ENCODE measurements at places on chromosomes 1 and 21. TPM values are rescaled to one million over a fixed set of nuclear protein-coding genes. Genes with fewer than 3 reads are reported as not detected.

DNA sequence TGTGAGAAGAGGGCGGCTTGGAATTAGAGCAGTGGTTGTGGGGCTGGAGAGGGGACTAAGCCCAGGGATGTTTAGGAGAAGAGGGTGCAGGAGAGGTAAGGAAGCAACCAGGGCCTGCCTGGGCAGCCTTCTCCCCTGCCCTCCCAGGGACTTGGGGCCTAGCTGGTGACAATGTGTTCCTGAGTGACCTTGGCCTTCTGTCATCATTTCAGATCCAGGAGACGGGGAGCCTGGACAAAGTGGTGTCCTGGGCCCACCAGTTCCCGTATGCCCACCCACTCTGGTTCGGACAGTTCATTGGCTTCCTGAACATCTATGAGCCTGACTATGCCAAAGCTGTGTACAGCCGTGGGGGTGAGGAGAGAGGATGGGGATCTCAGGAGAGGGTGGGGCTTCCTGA lies 11.8 kb downstream of the CYP4B1 start:
- DNase-seq, result no peak

- DNase-seq, result peak; percentile 16
These were observed 729 bp upstream of the CDCA8 start for GRCh38 chr1:37691497-37692077.

- no peak for DNase-seq
These were observed 87.6 kb upstream of the RUNX1 start for GRCh38 chr21:35136586-35137219.

Gene OLIG2
- not detected for total RNA-seq

Gene PDPN
- 11.4 TPM for total RNA-seq

Gene EPHB2
- total RNA-seq, result 6.4 TPM

Gene DPM3
- 97.0 TPM for total RNA-seq

Gene CD48
- total RNA-seq, result 3.0 TPM

DNA sequence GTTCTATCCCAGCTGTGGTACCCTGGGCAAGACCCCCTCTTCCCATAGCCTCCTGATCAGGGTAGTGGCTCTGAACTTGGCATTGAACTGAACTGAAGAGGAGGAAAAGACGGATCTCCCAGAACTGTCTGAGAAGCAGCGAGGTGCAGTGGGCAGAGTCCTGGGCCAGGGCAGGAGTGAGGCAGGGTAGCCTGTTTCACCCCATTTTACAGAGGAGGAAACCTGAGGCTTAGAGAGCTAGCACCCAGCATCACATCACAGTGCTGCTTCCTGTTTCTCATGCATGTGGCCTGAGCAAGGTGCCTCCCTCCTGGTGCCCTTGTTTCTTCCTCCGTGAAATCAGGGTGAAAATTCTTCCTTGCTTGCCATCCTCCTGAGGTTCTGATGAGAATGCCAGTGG lies 17.1 kb downstream of the ZNF362 start:
- DNase-seq, result no peak

Gene RPS27
- total RNA-seq, result 1,937 TPM

- no peak for DNase-seq
These were observed 8.1 kb upstream of the PRELP start for GRCh38 chr1:203467550-203467921.

DNA sequence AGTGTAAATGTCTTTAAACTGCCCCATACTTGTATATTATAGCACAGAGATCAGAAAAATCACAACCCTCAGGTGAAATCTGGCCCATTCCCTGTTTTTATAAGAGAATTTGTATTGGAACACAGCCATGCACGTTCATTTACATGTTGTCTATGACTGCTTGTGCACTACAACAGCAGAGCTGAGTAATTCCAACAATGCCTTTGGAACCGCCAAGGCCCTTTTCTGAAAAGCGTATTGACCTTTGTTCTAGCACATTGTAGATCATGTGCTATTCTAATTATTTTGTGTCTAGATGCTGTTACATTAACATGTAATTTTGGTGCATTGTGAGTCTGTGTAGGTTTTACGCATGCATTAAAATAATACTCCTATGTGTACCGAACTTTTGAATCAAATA lies 339.6 kb downstream of the CHRM3 start:
- DNase-seq, result no peak

DNA sequence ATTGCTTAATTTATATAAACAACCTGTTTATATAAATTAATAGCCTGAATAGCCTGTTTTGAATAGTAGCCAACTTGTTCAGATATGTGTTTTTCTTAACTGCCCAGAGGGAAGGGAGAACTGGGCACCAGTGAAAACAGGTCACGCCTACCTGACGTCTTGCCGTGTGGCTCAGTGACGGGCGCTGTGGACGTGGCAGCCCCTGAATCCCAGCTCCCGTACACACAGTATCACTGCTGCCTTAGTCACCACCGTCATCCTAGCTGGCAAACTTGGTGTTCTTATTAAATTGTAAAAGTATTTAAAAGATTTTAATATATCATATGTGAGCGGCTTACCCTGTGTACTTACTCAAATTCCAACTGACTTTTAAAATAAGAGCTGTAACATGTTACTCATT lies 35.4 kb upstream of the TRAPPC10 start:
- no peak for DNase-seq

Gene EDN2
- total RNA-seq, result 12.6 TPM

DNA sequence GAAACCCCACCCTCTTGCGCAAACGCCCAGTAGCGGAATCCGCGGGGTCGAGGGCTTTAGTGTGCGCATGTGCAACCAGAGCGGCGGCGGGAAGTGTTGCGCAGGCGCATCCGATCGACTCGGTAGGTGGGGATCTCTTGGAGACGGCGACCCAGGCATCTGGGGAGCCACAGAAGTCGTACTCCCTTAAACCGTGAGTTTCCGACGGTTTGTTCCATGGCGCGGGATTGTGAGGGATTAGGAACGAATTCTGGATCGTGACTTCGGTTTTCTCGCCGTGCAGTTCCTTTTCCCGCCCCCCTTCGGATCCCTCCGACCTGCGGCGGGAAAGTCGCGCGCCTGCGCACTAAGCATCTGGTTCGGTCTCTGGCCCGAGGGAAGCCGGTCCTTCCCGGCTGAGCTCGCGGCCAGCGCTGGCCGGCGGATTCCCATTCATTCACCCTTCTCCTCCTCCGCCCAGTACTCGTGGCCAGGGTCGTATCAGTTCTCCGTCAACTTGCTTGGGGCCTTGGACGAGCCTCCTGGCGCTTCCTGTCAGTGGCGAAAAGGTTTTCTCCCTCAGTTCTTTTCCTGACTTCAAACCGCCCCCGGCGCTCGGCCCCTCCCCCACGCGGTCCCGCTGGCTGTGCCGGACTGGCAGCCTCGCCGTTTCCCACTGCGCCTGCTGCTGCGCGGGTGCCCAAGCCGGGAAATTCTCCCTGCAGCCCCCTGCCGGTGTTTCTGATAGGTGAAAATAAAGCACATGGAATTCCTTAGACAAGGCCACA lies at the start of gene CDC7:
CDC7 (plus strand) TSS at position 96 of the 767 bp plus-strand sequence. CDS start 866 bp downstream, outside the sequence.
- peak; percentile 87 for DNase-seq

Gene FAM72B
- total RNA-seq, result 0.46 TPM

DNA sequence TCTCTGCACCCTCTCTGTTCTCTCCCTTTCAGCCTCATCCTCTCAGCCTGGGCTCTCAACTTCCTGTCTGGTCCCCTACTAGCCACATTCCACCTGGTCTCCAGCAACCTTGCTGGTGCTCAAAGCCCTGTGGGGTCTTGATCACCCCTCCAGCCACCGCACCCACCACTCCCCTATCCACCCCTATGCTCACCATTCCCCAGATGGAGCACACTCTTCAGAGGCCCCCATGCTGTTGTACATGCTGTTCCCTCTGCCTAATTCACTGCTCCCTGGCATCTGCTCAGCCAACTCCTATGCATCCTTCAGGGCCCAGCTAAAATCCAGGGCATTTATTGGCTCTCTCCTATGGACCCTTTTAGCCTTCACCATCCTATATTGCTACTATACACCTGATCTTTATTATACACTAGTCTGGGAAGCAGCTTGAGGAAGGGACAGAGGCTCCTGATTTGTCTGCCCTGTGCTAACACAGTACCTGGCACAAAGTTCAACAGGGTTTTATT lies 81.0 kb downstream of the GLIS1 start:
- no peak for DNase-seq

Gene RABGAP1L
- 32.3 TPM for total RNA-seq

DNA sequence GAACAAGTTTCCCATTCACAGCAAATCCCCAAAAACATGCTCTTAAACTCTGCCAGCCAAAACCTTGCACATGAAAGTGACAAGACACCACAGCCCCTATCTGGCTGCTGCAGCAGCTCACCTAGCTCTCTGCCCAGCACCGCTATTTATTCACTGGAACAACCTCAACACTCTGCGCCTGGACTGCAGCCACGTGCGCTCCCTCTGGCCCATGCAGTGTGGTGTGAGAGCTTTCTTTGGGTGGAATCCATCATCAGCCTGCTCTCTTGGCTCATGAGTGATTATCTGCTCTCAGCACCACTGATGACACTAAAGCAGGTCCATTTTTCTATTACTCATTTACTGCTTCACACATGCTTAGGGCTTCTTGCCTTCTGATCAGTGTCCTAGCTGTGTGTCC lies 11.4 kb downstream of the KCNJ6 start:
- DNase-seq, result no peak

DNA sequence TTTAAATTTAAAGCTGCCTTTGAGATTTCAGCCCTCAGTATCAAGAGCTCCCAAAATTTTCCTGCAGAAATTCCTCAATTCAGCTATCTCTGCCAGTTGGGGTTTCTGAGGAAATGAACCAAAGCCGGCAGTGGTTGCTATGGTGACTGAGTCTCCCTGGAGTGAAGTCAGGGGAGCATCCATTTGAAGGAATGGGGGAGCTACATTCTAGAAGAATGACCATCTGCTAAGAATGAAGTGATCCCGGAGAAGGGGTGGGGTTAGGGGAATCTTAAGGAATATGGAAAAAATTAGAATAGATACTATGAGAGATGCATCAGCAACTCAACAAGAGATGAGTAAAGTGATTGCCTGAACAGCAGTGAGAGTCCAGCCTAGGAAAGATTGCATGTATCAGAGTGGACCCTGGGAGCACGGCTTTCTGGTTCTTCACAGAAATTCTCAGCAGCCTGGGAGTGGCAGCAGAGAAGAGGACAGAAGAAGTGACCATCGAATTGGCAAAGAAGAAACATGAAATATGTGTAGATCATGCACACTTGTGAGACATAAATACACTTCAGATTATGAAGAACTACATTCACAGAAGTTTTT lies 94.7 kb downstream of the CHD1L start:
- DNase-seq, result no peak
